ENCODE measurements at places on chromosomes 6 and 20. TPM values are rescaled to one million over a fixed set of nuclear protein-coding genes. Genes with fewer than 3 reads are reported as not detected.

PTGIS gene
- 6.6 TPM for polyA plus RNA-seq

KIF13A gene
- 8.4 TPM for polyA plus RNA-seq

SLX4IP gene
- 9.1 TPM for polyA plus RNA-seq

CDYL gene
- polyA plus RNA-seq = 61.6 TPM

DEFB132 gene
- polyA plus RNA-seq = not detected

HINT3 gene
- polyA plus RNA-seq = 1.8 TPM

SNAI1 gene
- polyA plus RNA-seq = 8.4 TPM

VSX1 gene
- polyA plus RNA-seq = not detected

NEURL2 gene
- polyA plus RNA-seq = 4.5 TPM

Data from GM23338 (cell line).